ENCODE measurements at places on chromosomes 16 and 17. TPM values are rescaled to one million over a fixed set of nuclear protein-coding genes. Genes with fewer than 3 reads are reported as not detected.

DNA sequence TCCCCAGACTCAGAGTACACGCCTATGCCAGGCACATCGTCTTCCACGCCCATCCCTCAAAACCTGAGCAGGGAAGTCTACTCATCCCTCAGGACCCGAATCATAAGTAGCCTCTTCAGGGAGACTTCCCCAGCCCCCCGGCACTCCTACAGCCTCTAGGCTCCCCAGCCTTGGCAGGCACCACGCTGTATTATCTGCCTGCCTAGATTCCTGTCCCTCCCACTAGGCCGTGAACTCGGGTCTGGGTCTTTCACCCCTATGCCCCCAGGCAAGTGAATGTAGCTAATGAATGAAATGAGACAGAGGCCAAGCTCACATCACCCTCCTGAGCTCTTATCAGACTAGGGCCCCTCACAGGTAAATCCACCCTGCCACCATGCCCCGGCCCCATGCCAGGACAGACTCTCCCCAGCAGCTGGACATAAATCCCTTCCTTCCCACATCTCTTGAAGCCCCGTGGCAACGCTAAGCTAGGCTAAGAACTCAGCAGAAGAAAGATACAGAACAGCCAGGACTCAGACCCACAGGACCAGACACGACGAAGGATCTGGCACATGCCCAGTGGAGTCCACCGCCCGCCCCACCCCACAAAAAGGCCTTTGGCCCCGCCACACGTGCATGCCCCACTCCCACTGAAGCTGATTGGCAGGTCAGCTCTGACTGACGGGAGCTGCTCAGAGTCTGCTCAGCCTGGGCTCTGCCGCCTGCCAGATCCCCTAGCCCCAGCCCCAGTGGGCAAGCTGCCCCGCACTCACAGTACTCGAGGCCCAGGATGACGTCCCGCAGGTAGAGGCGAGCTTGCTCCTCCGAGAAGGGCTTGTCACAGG lies 13.0 kb downstream of the CAMKK1 start:
- DNase-seq, result peak; percentile 70

GRCh38 chr16:73198481-73198880 lies 150.6 kb upstream of the ZFHX3 start:
- DNase-seq, result no peak

GRCh38 chr16:10078541-10078949 lies 103.7 kb downstream of the GRIN2A start:
- peak; percentile 6 for DNase-seq

The NPB gene
- polyA plus RNA-seq, result 0.91 TPM

The KRT32 gene
- polyA plus RNA-seq, result not detected

The CMTM2 gene
- not detected for polyA plus RNA-seq

Data from SK-N-SH (cell line).